ENCODE measurements at places on chromosomes 6 and 20. TPM values are rescaled to one million over a fixed set of nuclear protein-coding genes. Genes with fewer than 3 reads are reported as not detected.

The STMN3 gene
- 17.4 TPM for total RNA-seq

- no peak for DNase-seq
These were observed 276.7 kb downstream of the ADGRB3 start for GRCh38 chr6:68911811-68912210.

The SCRT2 gene
- total RNA-seq, result not detected

DNA sequence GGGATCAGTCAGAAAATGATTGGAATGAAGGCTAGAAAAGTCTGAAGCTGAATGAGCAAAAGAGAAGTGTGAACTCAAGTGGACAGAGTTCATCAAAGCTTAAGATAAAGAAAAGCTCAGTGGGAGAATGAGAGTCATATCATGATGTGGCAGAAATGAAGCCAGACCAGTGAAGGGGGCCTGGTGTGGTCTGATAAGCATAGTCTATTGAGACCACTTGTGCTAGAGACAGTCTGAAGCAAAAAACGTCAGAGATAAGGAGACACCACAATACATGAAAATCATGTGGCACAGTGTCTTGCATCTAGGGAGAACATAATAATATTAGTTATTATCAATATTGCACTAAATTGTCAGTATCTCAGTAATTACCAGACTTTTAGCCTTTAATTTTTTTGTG, 601.5 kb downstream of the UTRN start:
- DNase-seq, result no peak

- no peak for DNase-seq
These were observed 41.8 kb downstream of the WDR27 start for GRCh38 chr6:169659820-169660610.

GRCh38 chr6:104771258-104771832, 88.4 kb downstream of the HACE1 start:
- no peak for DNase-seq

DNA sequence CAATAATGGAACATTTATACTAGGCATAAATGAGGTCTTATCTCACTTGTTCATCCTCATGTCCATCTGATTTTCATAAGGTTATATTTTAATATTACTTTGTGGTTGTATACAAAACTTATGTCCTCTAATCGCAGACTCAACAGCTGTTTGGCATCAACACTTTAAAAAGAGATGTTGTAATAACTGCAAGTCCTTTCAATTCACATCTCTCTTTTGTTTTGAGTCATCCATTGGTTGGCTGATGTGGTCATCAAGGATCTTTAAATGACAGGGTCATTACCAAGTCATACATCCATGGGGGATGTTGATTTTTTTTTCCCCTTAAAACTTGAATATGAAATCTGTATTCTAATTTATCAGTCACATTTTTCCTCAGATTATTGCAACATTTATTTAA, 299.4 kb upstream of the NRSN1 start:
- no peak for DNase-seq

DNA sequence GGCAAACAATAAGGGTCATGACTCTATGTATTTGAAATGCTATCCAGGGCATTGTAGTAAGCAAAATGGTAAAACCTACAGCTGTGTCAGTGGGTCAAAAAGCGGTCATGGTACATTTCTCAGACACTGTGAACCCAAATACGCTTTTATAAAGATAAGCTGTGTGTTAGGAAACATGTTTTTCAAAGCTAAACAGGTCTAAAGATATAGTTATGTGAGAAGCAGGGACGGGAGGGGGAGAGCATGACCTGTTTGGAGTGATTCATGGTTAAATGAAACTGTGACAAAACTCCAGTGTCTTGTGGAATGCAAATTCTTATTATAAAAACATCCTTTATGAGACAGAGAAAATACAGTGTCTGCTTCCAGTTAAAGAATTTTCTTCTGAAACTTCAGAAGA, 205.4 kb upstream of the BMP2 start:
- DNase-seq, result no peak

- DNase-seq, result no peak
These were observed 300.8 kb downstream of the PHF3 start for GRCh38 chr6:63936399-63936798.

The FNDC1 gene
- 0.47 TPM for total RNA-seq

DNA sequence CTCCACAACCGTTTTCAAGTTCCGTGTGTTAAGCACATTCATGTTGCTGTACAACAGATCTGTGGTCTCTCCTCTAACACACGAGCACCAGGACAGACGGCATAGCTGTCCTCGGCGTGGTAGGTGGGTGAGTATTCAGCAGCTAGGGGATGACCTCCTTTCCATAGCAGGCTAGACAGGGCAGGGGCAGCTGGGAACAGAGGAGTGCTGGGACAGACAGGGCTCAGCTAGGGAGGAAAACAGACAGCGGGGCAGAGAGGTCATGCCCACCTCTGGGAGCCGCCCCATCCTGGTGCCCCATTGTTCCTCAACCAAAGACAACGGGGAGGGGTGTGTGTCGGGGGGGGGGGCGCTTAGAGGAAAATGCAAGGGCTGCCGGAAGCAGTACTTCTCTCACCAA, 271.5 kb upstream of the FOXQ1 start:
- DNase-seq, result no peak

The PACRG gene
- 1.3 TPM for total RNA-seq

DNA sequence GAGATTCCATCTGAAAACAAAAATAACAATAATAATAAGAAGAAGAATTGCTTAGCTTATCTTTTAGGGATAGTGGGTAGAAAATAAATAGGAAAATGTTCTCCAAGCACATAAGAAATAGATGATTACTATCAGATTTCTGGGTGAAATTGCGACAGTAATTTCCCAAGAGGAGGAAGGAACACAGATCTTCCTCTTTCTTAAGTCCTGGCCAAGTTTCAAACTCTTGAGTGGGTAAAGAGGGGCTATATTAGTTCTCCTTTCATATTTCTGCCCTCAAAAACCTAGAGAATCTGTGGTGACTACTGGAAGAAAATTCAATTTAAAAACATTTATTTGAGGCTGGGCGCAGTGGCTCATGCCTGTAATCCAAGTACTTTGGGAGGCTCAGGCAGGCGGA, 63.7 kb downstream of the PHACTR2 start:
- no peak for DNase-seq

DNA sequence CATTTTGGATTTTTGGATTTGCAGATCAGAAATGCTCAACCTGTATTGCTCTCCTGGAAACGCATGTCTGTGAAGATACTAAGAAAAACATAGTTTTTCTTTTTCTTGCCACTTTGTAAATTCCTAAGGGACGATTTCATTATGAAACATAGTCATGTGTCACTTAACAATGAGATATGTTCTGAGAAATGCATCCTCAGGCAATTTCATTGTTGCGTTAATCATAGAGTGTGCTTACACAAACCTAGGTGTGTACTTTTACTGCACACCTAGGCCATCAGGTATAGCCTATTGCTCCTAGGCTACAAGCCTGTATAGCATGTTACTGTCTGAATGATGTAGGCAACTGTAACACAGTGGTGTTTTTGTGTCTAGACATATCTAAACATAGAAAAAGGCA, 13.4 kb upstream of the THEMIS start:
- no peak for DNase-seq

The FBXL4 gene
- total RNA-seq, result 21.5 TPM

DNA sequence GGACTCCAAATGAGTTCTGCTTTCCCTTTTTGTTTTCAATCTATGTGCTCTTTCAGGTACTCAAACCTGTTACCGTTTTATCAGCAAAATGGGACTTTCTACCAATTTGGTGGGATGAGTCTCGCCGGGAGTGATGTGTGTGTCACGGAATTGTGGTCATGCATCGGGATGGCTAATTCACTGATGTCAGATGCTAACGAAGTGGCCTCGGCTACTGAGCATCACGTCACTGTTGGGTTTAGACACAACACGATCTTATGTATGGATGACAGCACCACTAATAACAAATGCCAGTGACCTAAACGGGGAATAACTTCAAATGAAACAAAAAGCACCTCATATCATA, 1.6 kb upstream of the PCK1 start:
- DNase-seq, result no peak

The SPATS1 gene
- total RNA-seq, result not detected

The SRC gene
- 29.3 TPM for total RNA-seq

The AK9 gene
- 5.4 TPM for total RNA-seq

DNA sequence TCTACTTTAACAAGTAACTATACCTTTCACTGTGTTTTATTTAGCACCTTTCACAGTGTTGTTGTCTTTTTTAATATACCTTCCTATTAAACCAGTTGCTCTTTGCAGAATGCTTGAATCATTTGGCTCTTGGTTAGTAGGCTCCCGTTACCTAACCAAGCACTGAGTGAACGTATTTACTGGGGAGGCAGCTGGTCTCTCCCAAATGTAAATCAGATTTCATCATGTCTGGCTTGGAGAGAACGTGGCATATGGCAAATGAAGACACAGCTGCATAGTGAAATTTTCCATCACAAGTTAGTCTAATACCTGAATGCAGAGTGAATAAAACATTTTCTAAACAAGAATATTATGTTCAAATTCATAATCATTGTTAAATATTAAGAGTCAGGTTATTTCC, 12.4 kb downstream of the HTR1E start:
- no peak for DNase-seq

GRCh38 chr6:79699606-79700005, 68.5 kb downstream of the SH3BGRL2 start:
- DNase-seq, result no peak

The ANKS1A gene
- total RNA-seq, result 49.7 TPM

DNA sequence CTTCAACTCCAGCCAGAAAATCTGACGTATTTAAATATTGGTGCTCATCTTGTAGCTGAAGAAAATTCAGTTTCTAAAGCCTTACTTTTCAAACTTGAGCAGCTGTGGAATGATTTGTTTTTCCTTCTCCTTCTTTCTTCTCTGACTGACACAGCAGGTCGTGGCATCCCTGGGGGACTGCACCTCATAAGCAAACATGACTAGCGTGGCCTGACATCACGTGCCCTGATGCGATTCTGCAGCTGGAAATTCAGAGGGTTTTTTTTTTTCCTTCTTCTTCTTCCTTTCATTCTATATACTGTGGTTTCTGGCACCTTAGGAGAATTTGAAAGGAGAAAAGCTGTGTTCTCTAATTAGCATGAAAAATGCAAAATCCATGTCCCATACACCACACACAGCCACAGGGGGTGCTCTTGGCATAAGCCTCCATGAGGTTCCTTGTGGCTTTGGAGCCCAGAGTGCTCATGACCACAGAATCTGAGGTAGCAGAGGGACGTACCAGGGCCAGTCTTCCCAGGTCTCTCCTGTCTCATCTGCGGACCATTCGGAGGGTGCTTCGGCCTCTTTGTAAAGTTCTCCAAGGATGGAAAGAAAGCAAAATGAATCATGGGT, 258.5 kb upstream of the CDH4 start:
- DNase-seq, result no peak

The ELOVL4 gene
- 0.50 TPM for total RNA-seq

DNA sequence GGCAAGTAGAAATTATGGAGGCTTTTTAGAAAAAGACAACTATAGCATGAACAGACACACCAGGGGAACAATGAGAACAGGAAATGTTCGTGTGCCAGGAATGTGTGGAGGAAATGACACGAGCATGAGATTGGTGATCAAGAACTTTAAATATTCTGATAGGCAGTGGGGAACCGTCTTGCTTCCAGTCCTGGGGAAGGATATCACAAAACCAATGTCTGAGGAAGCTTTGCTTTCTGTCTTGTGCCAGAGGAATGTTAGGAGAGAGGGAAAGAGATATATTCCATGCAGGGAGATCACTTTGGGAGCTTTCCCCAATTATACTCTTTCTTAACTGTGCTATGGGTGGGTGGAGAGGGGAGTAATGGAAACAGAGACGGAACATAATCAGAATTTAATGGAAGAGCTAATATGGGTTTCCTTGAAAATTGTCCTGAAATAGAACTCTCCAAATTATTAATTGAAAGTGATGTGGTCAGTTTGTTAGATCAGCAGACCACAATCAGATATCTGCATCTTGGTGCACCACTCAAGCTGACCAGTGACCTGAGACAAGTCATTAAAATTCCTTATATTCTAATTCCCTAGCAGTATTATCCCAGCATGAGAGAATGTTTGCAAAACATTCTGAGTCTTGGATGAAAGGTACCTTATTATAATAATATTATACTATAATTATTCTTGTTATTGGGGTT, 178.2 kb downstream of the SOX4 start:
- DNase-seq, result no peak

GRCh38 chr6:127191716-127192115, 73.2 kb downstream of the RSPO3 start:
- DNase-seq, result no peak

The MOG gene
- not detected for total RNA-seq

GRCh38 chr6:35497571-35498421, 917 bp upstream of the TEAD3 start:
- no peak for DNase-seq

GRCh38 chr6:97214671-97215070, 68.3 kb downstream of the MMS22L start:
- DNase-seq, result no peak

The TMEM170B gene
- 9.2 TPM for total RNA-seq

DNA sequence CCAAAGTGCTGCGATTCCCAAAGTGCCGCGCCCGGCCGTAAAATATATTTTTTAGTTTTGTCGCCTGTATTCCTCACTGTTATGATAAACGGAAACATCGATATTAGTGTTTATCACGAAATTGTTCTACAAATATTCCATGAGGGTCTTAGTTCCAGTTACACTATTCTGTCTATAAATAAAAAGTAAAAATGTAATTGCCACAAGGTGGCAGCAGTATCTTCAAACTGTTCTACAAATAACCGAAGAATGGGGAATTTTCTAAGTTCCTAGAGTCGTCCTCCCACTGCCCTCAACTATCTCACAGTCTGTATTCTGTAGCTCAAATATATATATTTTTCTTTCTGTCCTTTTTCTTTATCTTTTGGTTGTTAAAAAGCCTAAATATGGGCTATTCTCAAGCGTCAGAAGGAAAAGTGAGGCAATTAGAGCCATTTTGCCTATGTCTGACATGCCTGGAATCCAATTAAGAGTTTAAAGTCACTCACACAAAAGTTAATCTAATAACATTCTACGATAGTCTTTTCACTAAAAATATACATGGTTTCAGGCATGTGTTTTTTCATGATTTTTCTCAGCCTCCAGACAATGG, 14.2 kb upstream of the FAM162B start:
- no peak for DNase-seq

GRCh38 chr6:139625998-139626975, 251.8 kb upstream of the CITED2 start:
- DNase-seq, result no peak

The CLPSL2 gene
- total RNA-seq, result not detected

- no peak for DNase-seq
These were observed 12.1 kb downstream of the TJAP1 start for GRCh38 chr6:43489277-43490072.
